Forelimb muscle (tissue), 1 donor: ENCODE measurements at places on chromosomes 13 and 19. TPM values are rescaled to one million over a fixed set of nuclear protein-coding genes. Genes with fewer than 3 reads are reported as not detected.

DNA sequence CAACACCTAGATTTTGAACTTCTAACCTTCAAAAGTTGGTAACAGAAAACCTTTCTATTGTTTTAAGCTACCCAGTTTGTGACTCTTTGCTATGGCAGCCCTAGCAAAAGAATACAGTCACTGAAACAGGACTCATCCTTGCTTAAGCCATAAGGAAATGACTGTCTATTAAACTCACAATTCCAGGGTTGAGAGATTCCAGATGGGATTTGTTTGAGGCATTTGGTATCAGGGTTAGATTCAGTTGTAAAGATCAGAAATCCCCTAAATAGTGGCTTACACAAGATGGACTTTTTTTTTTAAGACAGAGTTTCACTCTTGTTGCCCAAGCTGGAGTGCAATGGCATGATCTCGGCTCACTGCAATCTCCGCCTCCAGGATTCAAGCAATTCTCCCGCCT lies 41.1 kb upstream of the RGCC start:
- DNase-seq, result no peak

DNA sequence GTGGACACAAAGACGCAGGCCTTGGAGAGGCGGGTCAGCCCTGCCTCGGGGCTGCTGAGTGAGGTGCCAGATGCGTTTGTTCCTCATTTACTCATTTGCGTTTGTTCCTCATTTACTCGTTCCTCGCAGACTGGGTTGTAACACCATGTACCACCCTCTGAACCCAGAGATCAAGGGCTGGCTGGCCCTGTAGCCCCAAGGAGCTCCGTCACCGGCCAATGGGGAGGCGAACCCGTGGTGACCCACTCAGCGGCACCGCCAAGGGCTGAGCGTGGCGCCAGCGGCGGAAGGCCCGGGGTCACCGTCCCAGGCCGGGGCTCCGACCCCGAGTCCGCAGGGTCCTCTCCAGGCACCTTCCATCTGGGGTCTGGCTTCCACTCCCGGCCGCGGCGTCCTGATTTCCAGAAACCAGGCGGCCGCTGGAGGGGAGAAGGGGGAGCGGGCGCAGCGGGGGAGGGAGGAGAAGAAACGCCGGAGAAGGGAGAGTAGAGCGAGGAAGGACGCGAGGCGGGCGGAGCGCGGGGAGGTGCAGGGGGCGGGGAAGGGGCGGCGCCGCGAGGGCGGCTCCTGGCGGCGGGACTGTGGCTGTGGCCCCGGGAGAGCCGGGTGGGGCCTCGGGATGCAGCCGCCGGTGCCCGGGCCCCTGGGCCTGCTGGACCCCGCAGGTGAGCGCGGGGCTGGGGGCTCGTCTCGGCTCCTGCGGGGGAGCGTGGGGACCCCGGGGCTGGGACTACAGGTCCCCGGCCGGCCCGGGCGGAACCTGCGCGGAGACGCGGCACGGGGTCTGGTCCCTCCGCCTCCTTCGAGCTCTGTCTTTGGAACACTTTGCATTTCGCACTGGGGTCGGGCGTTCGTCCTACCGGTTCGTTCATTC lies at the start of gene TMEM255B:
TSS of gene TMEM255B (plus strand) at position 576 of the 874 bp plus-strand sequence. CDS start at position 620, 44 bp downstream.
- no peak for DNase-seq

GRCh38 chr19:47045867-47046470 lies 2.5 kb downstream of the TMEM160 start:
- no peak for DNase-seq

DNA sequence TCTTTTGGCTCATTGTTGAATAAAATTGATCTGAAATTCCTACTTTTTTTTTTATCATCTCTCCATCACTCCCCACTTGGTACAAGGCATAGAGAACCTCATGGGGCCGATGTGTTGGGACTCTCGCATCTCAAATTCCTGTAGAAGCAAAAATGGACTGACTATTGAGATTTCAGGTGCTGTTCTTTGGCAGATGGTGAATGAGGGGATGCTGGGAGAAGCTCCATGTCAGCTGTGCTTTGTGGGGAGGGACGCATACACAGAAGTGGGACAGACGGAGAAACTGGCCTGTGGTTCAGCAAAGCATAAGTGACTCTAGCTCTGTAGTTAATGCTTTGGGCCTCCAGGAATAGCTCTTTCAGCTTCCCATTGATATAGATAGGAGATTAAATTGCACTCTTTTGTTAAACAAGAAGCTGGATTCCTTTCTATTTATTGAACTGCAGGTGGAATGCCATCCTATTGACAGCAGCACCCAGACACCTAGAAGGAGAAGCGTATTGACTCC lies 194.5 kb upstream of the RNF113B start:
- no peak for DNase-seq

DNA sequence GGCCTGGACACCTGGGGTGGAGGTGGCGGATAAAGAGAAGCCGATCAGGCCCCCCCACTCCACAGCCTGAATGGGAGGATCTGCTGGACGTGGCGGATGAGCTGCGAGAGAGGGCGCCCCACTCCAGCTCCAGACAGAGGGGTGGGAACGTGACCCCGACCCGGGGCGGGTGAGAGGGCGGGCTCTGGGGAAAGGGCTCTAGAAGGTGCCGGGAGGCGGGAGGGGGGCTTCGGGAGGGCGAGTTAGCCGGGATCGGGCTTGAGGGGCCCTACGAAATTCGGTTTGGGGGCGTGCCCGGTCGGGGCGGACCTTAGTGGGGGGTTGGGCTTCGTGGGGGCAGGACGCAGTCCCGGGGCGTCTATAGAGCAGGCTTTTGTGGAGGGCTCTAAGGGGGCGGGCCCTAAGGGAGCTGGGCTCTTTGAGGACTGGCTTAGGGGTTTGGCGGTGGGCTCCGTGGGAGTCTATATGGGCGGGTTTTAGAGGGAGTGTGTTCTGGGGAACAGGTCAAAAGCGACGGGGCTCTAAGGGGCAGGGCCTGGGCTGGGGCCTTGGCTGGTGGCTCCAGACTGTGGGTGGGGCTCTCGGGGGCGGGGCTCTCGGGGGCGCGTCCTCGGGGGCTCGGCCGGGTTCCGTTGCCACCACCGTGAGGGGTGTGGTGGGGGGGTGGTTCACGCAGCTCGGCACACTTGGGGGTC lies 4.1 kb upstream of the NANOS3 start:
- DNase-seq, result no peak

DNA sequence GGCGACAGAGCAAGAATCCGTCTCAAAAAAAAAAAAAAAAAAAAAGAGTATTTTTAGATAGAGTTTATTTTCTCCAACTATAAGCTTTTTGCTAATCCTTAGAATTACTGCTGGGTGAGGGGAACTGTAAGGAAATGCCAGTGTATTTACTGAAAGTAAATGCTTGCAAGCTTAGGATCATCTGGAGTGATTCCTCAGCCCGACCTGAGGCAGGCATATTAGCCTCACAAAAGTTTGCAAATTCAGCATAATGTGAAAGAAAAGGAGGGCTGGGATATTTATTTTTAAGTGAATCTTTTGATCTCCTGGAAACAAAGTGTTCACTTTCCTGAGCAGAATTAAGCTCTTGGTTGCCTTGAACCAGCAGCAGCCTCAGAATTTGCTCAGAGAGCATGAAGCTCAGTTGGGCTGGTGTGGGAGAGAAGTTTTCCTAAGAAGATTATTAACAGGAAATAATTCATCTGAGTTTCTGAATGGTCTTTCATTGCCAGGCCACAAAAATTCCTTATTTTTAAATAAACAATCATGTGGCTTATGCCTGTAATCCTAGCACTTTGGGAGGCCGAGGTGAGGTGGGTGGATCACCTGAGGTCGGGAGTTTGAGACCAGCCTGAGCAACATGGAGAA lies 24.7 kb upstream of the SPATA13 start:
- no peak for DNase-seq

DNA sequence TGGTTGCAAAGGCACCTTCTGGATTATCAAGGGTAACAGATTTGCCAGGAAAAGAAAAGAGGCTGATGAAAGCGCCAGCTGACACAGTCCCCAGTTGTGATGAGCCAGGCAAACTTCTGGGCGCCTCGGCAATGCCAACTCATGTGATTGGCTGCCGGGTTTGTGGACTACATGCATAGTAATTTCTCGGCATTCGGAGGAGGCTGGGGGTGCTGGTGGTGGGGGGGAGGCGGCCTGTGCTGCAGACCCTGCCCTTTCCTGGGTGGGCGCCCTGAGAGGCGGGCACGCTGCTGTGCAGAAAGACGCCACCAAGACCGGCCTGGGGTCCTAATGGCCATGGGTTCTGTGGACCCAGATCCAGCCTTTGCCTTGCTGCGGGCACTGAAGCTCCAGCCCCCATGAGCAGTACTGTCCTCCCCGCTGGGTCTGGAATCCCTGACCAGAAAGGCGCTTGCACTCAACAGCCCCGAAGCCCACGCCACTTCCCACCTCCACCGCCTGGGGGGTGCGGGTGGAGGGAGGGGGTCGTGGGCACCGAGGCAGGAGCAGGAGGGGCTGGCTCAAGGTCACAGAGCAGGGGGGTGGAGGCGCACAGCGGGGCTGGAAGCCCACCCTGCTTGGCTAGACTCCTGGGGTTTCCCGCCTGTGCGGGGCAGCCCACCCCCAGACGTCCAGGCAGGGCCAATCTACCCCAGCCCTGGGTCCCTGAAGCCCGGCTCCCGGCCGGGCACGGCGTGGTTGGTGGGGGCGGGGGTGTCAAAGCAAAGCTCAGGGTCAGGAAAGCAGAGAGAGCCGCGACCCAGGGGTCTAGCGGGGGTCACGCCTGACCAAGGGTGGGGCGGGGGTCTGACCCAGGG lies 1.0 kb downstream of the DIRAS1 start:
- no peak for DNase-seq

DNA sequence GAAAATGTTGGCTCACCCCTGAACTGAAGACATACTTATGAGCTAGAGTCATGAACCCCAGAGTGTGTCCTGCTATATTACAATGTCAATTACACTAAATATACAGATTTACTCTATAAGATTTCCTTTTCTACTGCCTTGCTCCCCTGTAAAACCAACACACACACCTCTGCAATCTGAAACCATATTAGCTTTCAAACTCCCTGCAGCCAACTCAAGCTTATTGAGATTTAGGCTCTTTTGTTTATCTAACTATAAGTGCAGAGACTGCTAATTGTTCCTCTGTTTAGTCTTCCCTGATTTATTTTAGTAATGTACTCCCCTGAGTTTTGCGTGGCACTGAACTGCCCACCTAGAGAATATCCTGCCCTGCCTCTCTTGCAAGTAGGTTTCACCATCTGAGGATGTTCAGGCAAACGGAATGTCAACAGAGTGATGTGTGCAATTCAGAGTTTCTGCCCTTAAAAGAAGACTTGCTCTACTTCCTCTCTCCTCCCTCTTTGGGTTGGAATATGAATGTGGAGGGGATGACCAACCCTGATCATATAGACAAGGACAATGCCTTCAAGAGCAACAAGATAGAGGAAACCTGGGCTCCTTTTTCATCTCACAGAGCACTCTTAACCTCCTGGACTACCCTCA lies 22.3 kb downstream of the FAM216B start:
- no peak for DNase-seq

GRCh38 chr13:41007744-41008128 lies 11.4 kb downstream of the ELF1 start:
- no peak for DNase-seq

GRCh38 chr13:24161010-24161775 lies 673 bp downstream of the SPATA13 start:
- DNase-seq, result no peak

GRCh38 chr13:48760626-48761025 lies 106.9 kb downstream of the CYSLTR2 start:
- DNase-seq, result no peak

DNA sequence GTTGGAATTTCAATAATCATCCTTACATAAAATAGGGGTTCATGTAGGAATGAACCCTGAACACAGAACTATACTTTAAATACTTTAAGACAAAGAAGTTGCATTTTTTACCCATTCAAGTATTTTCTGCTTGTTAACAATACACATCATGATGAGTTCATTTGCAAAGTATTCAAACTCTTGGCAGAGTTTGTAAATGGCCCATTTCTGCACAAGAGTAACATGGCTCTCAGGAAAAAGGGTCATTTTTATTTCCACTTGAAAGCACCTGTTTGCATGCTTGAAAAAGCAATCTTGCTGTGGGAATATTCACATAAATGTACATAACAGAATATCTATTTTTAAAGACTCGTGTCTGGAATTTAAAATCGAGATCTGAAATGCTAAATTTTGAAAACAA lies 18.1 kb downstream of the ESD start:
- DNase-seq, result no peak

Gene SYNGR4
- polyA plus RNA-seq, result not detected

Gene COX7A1
- 219 TPM for polyA plus RNA-seq
